ENCODE measurements at places on chromosomes 7 and 10.

GRCh38 chr10:111076191-111076681 is 593 bp upstream of the ADRA2A start:
- DNase-seq, result peak; percentile 48

- DNase-seq, result no peak
These were observed 38.8 kb downstream of the RAMP3 start for GRCh38 chr7:45196374-45196773.

DNA sequence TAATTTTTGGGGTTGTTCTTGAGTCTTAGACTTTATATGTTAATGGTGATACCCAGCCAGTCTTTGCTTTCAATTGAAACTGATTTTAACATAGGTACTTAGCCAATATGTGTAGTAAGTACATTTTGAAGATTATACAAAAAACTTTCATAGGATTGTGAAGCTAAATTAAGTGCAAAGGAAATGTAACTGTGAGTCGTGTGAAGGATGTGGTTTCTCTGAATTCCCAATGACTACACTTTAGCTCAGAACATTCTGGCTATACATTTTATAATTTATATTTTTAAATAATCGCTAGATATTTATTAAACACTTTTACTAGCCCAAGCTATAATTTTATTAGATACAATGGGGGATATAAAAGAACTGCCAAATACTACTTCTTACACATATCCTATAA is 359.3 kb downstream of the PCLO start:
- peak; percentile 23 for DNase-seq

GRCh38 chr10:3195286-3195685 is 22.7 kb upstream of the PITRM1 start:
- DNase-seq, result no peak

DNA sequence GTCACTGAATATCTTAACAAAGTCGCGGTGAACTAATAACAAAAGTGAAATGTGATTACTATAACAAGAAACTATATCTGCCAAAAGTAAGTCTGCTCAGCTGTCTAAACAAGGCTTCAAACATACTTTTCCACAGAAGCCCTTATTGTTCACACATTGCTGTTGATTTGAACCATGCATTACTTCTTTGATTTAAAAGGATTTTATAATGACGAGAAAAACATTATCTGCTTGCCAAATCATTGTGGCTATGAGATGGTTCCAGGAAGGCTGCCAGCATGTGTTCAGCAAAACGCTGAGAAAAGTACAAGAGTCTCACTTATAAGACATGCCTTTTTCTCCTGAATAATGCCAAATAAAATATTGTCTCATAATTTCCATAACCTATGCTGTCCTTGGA is 24.4 kb downstream of the RNF133 start:
- peak; percentile 35 for DNase-seq

DNA sequence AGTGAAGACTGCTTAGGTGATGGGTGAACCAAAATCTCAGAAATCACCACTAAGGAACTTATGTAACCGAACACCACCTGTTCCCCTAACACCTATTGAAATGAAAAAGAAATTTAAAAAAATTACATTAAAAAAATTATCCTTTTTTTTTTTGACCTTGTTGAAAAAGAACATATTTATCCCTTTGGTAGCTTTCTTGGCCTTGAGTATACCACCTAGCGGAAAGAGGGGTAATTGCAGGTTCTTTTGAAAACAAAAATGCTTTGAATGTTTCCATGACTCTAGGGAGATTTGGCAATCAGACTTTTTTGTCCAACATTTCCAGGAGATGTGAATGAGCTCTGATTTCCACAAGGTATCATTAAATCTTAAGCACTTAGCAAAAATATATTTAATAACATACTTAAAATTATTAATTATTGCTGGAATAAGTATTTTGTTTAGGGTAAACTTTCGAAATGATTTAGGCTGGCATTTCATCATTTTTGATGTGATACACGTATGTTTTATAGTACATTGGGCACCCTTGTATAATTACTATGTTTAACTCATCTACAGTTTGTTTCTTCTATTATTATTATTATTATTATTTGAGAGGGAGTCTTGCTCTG is 47.0 kb upstream of the ELMO1 start:
- peak; percentile 27 for DNase-seq

GRCh38 chr7:143383642-143383957 is 2.5 kb downstream of the ZYX start:
- DNase-seq, result no peak

DNA sequence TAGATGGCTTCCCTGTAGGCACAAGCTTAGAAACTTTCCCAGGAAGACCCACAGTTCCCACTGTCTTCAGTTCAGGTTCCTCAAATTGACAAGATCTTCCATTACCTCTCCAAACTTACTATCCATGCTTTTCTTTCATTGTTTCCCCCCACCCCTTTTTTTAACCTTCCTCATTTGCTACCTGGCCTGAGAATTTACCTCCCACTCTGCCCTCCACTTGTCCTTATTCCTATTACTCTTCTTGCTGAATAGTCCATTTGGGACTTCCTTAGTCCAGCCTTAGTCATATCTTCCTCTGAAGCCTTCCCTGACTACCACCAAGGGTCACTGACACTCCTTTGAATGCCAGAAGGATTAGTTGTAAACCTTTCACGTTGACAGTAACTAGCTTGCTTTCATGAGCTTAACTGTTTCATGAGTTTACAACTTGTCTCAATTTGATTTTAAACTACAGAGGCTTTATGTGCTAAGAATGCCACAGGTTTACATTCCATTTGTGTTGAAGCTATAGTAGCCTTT is 1.2 kb upstream of the CALU start:
- DNase-seq, result peak; percentile 62

DNA sequence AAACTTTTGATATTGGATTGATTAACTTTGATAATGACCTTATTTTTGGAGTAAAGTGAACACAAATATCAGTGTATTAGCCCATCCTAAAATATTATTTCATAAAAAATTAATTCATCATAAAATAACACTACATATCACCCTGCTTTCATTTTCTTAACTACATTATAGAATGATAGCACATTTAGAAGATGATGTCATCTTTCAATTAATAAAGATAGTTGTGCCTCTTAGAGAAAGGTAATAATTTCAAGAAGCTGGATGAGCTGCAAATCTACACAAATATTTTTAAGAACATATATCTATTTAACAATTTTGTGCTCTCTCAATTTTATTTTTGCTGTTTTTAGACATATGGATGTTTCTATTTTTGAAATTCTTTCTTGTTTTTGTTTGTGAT is 126.1 kb downstream of the CNTNAP2 start:
- no peak for DNase-seq

GRCh38 chr10:114862456-114862855 is 40.9 kb downstream of the FHIP2A start:
- no peak for DNase-seq

DNA sequence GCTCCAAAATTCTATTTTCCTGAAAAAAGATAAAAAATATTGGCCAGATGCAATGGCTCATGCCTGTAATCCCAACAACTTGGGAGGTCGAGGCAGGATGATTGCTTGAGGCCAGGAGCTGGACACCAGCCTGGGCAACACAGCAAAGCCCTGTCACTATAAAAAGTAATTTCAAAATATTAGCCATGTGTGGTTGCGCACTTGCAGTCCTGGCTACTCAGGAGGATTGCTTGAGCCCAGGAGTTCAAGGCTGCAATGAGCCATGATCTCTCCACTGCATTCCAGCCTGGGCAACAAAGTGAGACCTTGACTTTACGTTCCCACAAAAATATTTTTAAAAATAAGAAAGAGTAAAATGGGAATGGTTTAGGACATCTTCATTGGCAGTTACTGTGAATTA is 104.1 kb upstream of the AFAP1L2 start:
- DNase-seq, result no peak

Measured in A172 (cell line).